Brain microvascular endothelial cell (primary cell): ENCODE measurements at places on chromosomes 3 and 15.
A peak's percentile ranks its signal among the peaks of the same experiment; 100 is the strongest.

DNA sequence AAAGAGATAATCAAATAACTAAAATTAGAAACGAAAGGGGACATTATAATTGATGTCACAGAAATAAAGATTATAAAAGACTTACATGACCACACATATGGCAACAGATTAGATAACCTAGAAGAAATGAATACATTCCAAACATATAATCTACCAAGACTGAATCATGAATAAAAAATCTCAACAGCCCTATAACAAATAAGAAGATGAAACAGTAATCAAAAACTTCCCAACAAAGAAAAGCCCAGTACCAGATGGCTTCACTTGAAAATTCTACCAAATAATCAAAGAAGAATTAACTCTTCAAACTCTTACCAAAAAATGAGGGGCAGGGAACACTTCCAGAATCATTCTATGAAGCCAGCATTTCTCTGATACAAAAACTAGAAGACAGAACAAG lies 11.8 kb downstream of the TOP2B start:
- no peak for DNase-seq

DNA sequence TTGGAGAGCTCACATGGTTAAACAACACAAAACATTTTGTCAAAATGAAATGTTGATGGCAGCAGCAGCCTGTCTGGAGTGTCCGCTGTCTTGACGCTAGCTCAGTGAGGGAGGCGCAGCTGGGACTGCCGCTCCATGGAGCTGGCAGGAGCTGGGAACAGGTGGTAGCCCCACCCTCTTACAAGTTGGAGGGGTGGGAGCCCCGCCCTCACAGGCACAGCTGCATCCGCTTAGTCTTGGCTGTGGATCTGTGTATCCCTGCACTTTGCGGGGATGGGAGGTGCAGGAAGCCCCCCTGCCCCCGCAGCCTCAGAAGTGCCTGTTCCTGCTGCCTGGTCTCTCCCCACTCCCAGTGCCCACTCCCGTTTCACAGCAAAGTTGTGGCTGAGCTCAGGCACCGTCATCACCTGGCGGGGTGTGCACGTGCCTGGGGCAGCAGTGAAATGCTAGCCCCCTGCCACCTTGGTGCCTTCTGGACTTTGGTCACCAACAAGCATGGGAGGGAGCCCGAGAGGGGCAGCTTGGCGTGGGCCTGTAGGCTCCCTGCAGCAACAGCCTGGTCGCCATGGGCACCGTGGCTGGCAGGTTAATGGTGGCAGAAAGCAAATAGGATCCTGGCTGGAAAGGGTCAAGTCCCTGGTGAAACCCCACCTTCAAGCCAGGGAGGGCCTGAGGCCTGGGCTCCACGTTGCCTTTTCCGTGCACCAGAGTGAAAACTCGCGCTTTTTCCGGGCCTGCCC lies 53.8 kb upstream of the CADM2 start:
- DNase-seq: no peak

DNA sequence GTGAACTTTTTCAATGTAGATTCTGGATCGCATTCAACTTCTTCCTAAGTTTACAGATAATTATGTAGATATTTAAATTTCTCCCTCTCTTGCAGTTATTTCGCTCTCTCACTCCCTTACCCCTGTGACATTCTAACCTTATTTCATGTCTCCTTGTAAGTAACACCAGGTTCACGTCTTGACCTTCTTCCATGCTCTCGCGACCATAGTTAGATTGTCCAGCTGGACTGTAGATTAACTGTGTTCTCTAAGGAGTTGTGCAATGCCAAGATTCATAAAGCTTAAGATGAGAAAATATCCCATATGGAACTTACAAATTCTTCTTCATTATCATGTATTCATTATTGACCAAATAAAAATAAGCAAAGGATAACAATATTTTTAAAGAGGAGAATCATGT lies 430.5 kb downstream of the GABRG3 start:
- DNase-seq: no peak

GRCh38 chr3:81581966-81582599 lies 179.4 kb downstream of the GBE1 start:
- DNase-seq: peak; percentile 47

- DNase-seq: no peak
Measured at GRCh38 chr3:131907796-131908195, 127.0 kb downstream of the CPNE4 start.

- no peak for DNase-seq
Measured at GRCh38 chr3:55060896-55061719, 133.2 kb upstream of the LRTM1 start.

GRCh38 chr15:40595773-40596172 lies 1.7 kb downstream of the KNL1 start:
- DNase-seq: no peak

DNA sequence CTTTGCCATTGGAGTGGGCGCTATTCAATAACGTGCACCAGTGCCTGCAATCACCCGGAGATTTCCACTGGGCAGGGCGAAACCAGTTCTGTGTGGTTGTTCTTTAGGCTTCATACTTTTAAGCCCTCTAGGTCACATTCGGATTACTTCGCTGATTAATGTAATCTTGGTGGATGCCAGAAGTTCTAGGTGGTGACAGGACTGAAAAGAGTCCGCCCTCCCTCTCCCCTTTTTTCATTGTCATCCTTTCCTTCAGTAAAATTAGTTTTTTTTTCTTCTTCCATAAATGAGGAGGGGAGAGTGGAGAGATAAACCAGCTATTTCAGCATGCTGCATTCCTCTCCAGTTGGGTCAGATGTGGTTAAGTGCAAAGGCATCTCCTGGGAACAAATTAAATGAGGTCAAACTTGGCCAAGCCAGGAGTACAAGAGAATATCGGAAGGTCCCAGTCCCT lies 2.3 kb upstream of the SLC2A2 start:
- peak; percentile 81 for DNase-seq

- DNase-seq: no peak
Measured at GRCh38 chr3:194422188-194422587, 23.1 kb upstream of the GP5 start.

DNA sequence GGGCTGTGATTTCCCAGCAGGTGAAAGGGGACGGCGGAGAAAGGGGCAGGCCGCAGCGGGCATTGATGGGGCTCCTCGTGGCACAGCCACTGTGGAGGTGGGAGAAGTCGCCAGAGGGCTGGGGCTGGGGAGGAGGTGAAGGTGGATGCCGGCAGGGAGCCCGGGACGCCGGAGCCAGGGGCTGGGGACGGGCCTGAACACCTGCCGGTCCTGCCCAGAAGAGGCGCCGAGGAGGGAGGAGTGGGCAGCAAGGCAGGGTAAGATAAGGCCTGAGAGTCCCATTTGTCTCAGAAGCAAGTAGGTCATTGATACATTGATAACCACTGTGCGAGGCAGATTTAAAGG lies 571 bp upstream of the RARRES1 start:
- DNase-seq: no peak

- DNase-seq: no peak
Measured at GRCh38 chr3:191003742-191004141, 141.2 kb upstream of the GMNC start.

GRCh38 chr3:113952921-113953320 lies 5.1 kb downstream of the ZDHHC23 start:
- no peak for DNase-seq

- DNase-seq: peak; percentile 98
Measured at GRCh38 chr3:158792709-158793108, 9.1 kb upstream of the MFSD1 start.

DNA sequence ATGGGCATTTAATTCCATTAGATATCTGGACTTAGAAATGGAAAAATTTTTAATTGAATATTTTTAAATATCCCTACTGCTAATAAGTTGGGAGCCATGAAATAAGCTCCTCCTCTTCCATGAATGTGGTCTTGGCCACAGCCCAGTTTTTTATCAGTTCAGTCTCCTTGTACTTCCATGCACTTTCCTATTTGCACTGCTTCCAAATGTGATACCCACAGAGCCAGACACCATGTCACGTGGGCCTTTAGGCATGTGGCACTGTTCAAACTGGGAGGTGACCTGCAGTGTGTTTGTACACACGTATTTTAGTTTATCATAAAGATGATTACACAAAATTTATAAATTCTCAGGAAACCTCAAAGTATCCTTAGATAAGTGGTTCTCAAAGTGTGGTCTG lies 80.1 kb upstream of the DGKG start:
- no peak for DNase-seq

DNA sequence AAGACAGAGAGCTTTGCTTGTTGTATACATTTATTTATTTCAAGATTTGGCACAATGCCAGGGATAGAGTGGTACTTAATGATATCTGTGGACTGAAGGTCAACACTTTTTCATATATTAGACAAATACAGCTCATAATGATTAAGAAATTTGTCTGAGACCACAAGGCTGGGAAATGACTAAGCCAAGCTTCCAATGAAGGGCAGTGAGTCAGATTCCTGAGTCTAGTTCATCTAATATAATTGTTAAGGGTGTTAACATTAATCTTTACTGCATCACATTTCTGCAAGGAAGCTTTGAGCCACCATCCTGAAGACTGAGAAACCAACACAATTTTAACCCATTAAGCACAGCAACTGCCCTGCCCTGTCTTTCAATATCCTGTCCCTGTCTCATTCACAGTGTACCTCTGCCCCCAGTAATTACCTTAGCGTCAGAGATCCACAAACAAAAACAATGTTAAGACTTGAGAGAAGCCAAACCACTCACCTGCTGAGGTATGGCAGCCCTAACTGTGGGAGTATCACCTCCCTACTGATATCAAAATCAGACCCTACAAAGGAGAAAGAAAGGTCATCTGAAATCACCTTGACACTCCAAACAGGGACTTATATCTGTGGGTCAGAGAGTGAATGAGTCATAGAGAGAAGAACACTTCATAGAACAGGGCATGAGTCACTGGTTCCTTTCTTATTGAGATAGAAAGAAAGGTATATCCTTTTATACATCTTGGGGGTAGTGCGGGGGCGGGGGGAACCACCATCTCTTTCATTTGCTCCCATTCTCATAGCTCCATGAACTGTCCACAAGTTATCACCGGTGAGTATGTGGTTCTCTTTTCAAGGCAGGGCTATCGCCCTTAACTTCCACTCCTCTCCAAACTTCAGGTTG lies 74.7 kb downstream of the MAGI1 start:
- peak; percentile 81 for DNase-seq

GRCh38 chr3:50617096-50617791 lies at the start of gene MAPKAPK3:
Gene MAPKAPK3 (plus strand): TSS chr3:50617151. CDS start chr3:50617566, 415 bp downstream.
- DNase-seq: no peak

- DNase-seq: no peak
Measured at GRCh38 chr15:77026501-77027110, 31.7 kb downstream of the PSTPIP1 start.

DNA sequence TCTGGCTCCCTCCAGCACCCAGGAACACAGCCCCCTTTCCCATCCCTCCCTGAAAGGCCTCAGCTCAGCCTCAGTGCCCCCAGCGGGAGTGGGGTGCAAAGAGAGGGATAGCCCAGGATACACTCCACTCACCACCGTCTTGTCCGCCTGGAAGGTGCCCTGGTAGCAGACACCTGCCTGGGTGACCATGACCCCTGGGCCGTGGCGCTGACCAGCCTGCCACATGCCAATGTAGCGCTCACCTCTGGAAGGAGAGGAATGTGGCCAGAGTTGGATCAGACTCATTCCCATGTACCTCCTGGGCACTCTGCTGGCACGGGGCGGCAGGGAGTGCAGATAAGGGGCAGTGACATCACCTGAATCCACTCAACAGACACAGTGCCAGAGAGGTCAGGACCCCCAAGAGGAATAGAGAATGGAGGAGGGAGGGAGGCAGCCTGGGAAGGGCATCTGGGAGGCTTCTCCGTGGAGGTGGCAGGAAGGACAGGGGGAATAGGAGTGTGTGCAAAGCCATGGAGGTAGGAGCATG lies 13.1 kb downstream of the ALS2CL start:
- no peak for DNase-seq

DNA sequence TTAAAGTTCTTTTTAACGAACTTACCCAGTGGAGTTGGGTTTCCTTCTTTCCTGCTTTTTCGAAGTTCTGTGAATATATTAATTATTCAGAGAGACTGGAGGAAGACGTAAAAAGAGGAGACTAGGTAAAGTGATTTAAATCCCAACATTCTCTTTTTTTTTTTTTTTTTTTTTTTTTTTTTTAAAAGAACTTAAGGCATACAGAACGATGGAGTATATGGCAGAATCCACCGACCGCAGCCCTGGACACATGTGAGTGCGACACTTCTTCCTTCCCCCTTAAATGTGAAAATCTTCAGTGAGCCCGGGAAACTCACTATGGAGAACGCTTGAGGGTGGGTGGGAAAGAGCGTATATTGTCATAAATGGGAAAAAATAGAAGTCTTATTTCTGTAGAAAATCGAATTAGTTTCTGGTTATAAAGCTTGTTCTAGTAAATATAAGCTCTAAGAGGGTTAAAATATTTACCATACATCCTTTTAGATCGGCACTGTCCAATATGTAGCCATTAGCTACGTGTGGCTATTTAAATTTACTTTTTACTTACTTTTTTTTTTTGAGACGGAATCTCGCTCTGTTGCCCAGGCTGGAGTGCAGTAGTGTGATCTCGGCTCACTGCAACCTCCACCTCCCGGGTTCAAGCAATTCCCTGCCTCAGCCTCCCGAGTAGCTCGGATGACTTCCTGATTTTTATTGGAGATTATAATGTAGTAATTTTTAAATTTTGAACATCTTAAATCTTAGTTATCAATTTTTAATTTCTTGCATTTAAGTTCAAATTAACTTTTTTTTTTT lies 892 bp downstream of the NMD3 start:
- DNase-seq: no peak

DNA sequence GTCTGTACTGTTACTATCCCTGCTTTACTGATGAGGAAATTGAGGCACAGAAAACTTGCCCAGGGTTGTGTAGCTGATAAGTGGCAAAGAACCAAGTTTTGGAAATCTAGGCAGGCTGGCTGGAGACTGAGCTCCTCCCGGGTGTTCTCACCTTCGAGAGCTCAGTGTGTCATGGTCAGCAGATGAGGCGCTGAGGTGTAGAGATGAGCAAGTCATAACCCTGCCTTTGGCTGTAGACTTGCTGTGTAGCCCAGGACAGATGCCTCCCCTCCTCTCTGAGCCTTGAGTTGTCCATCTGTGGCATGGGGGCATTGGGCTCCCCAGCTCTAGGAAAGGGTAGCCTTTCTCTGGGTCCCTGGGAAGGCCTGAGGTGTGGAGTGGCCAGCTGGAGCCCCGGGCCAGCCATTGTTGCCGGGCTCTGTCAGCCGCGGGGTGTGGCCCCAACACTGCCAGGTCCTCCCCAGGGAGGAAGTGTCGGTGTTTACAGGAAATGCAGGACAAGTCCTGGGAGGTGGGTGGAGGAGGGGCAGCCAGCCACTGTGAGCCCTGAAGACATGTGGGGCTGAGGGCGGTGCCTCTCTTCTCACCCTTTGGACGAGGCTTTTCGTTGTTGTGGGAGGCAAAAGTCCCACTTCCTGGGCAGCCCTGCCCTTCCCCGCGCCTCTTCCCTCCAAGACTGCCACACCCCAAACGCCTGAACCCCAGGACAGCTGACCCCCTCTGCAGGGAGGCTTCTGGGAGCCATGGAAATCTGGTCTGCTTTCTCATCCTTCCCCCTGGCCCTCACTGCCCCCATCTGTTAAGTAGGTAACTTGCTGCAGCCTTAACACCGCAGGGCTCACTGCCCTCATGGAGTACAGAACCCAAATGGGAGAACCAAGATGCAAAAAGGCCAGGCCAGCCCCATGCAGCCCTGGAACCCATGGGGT lies 29.1 kb downstream of the FGD5 start:
- no peak for DNase-seq

DNA sequence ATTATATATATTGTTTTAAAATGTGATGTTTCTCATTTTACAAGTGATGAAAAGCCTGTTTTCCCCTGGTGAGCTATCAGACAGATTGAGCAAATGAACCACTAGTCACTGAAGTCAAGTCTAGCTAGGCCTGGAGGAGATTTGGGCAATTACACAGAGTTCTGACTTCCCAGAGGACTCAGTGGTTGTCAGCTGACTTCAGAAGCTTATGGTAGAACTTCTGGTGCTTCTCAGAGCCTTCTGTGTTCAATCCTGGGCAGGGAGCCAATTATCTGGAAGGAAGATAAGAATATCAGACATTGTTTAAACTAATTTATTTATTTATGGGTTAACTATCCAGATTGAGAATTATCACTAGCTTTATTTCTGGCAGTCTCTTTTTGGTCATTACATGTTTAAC lies 37.7 kb upstream of the NAALADL2 start:
- peak; percentile 31 for DNase-seq
